Colonic mucosa (tissue), 4 donors: ENCODE measurements at places on chromosomes 1 and 21.

DNA sequence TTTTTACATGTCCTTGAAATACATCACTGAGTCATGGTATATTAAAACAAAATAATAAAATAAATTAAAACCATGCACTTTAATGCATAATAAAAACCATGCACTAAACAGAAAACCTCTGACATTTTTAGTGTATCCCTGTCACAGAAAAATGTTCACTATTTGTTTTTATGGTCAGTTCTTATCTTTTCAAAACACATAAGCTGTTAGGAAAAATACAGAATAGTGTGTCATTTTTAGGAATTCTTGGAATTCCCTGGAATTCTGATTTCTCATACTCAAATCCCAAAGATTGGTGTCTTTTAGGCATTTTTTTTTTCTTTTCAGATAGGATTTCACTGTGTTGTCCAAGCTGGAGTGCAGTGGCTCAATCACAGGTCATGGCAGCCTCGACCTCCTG, 25.1 kb upstream of the TINAGL1 start:
- no peak overlapping the region for H3K4me3 ChIP-seq
- H3K27me3 ChIP-seq: no peaks in the 10 kb centered on the region
- H3K36me3 ChIP-seq: no peaks in the 10 kb centered on the region
- no peak for DNase-seq

DNA sequence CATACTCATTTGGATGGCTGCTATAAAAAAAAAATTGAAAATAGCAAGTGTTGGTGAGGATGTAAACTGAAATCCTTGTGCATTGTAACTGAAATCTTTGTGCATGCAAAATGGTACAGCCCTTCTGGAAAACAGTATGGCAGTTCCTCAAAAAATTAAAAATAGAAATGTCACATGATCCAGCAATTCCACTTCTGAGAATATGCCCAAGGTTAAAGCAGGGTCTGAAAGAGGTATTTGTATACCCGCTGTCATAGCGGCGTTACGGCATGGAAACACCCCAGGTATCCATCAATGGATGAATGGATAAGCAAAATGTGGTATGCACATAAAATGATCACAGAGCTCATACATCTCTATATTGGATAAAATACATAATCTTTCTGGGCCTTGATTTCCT, 116.7 kb downstream of the RUSC1 start:
- DNase-seq: no peak
- no peaks in the 10 kb centered on the region for H3K4me1 ChIP-seq
- H3K27me3 ChIP-seq: no peaks in the 10 kb centered on the region
- H3K27ac ChIP-seq: no peak overlapping the region
- H3K36me3 ChIP-seq: no peaks in the 10 kb centered on the region
- no peak overlapping the region for H3K4me3 ChIP-seq

- H3K36me3 ChIP-seq: no peaks in the 10 kb centered on the region
- H3K27me3 ChIP-seq: no peaks in the 10 kb centered on the region
- H3K4me3 ChIP-seq: no peak overlapping the region
- peak overlapping the region; percentile 74 for H3K27ac ChIP-seq
- H3K4me1 ChIP-seq: no peaks in the 10 kb centered on the region
Measured at GRCh38 chr1:112549590-112549989, 40.8 kb downstream of the WNT2B start.

DNA sequence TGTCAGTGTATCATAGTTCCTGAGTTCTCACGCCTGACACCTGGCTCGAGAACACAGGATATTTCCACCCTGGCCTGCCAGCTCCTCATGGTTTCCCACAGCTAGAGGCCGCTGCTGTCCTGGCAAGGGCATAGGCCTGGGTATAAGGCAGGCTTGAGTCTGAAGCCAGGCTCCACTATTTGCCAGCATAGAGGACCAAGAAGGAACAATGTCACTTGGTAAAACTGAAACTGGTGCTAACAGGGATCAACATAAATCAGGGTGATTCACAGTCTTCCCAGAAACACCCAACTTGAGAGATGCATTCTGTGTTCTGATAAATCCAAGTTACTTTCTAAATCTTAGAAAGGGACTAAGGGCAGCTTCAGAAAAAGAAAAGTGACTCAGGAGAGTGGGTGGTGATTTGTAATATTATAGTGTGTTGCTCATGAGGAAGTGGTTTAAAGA, 6.9 kb upstream of the S100A2 start:
- peak; percentile 92 for DNase-seq
- H3K27ac ChIP-seq: peak overlapping the region; percentile 23
- peaks cover 7% of the 10 kb centered on the region for H3K4me1 ChIP-seq
- no peaks in the 10 kb centered on the region for H3K36me3 ChIP-seq
- H3K27me3 ChIP-seq: no peaks in the 10 kb centered on the region

DNA sequence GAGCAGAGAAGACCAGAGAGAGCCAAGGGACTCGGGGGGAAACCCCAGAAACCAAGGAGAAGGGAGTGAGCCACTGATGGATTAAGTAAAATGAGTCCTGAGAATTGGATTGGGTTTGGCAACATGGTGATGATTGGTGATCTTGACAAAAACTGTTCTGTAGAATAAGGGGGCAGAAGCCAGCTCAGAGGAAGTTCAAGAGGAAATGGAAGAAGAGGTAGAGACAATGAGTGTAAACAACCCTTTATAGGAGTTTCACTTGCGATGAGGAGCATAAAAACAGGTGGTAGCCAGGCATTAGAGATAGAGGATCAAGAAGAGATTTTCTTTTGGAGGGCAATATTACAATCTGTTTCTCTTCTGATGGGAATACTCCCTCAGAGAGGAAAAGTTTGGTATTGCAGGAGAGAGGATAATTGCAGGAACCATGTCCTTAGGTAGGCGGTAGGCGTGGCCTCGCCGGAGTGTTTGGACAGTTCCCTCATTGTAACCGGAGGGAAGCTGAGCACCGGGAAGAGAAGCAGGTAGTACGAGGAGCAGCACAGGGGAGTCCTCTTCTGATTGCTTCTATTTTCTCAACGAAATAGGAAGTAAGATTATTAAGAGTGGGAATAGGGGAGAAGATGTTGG, 68.4 kb upstream of the TENT5C start:
- no peaks in the 10 kb centered on the region for H3K36me3 ChIP-seq
- no peaks in the 10 kb centered on the region for H3K27me3 ChIP-seq
- no peaks in the 10 kb centered on the region for H3K4me1 ChIP-seq
- no peak overlapping the region for H3K4me3 ChIP-seq

DNA sequence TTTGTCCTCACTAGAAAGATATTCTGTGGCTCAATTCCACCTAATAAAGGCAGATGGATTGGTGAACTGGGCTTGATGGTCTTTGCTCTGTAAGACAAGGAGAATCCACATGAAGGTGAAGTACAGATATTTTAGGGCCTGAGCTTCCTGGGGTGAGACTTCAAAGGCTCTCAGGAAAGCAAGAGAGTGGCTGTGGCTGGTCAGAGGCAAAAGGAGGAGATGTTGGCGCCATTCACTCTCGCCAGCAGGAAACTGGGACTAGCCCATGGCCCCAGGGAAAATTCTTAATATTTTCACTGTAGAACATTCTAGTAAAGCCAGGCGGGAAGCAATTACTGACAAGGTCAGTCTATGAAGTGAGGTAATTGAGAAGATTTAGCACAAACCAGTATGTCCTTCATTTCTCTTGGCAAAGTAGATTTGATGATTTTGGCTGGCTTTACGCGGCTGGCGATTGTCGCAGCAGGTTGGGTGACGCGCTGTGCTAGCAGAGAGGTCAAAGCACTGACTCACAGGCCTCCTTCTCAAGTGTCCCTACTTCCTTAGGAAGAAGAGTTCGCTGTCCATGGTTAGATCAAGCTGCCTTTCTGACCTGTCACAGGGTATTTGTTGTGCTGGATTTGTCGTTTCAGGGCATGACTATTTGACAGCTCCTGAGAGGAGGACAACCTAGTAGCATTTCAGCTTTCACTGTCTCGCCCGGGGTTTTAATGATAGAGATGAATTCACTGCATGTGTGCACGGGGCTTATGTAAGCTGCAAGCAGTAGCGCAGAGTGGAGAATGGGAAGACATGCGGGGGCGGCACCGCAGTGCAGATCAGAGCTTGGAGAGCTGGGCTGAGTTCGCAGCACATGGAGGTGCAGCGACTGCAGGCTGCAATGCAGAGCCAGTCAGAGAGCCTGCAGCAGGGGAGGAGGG, 32.7 kb downstream of the XCL1 start:
- H3K4me3 ChIP-seq: no peak overlapping the region
- no peaks in the 10 kb centered on the region for H3K27me3 ChIP-seq
- no peaks in the 10 kb centered on the region for H3K36me3 ChIP-seq

DNA sequence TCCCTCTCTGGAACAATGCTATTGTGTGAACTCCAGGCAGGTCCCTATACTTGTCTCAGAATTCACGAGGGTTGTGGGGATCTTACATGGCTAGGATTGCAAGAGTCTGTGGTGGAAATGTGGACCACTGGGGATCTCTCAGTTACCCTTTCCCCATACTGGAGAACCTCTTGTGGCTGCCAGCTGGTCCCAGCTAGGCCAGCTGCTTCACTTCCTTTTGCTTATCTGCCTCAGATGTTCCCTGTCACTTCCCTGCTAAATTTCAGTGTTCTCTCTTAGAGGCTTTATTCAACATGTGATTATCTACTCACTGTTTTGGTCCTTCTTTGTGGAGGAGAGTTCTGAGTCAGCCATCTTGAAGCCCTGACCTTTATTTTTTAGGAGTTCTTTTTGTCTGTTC, 75.9 kb upstream of the SAMD13 start:
- H3K27me3 ChIP-seq: no peaks in the 10 kb centered on the region
- no peaks in the 10 kb centered on the region for H3K36me3 ChIP-seq
- no peaks in the 10 kb centered on the region for H3K4me1 ChIP-seq
- DNase-seq: no peak

- no peaks in the 10 kb centered on the region for H3K36me3 ChIP-seq
- no peak for DNase-seq
- no peaks in the 10 kb centered on the region for H3K4me1 ChIP-seq
- H3K4me3 ChIP-seq: no peak overlapping the region
- peak overlapping the region; percentile 2 for H3K27ac ChIP-seq
Measured at GRCh38 chr1:61389926-61390845, 307.8 kb downstream of the NFIA start.

GRCh38 chr1:92833840-92834239, 2.0 kb downstream of the RPL5 start:
- no peak for DNase-seq
- peaks cover 10% of the 10 kb centered on the region for H3K4me1 ChIP-seq
- H3K27me3 ChIP-seq: no peaks in the 10 kb centered on the region
- no peak overlapping the region for H3K27ac ChIP-seq
- peak overlapping the region; percentile 83 for H3K4me3 ChIP-seq

DNA sequence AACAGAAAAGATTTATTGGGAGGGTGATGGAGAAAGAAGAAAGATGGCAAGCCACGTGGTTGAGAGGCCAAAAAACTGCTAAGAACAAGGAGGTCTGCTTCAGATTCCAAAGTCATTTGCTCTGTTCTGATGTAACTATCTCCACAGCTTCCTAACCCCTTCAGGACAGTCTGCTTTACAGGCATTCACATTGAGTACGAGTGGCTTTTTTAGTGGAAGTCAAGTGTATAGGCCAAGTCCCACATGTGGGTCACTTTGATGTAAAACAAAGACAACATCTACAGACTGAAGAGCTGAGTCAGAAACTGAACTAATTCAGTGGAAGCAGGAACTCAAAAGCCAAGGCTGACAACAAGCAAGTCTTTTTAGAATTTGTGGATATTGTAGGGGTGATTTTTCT, 128.7 kb upstream of the F3 start:
- H3K4me3 ChIP-seq: no peak overlapping the region
- no peak overlapping the region for H3K27ac ChIP-seq
- H3K36me3 ChIP-seq: no peaks in the 10 kb centered on the region
- no peaks in the 10 kb centered on the region for H3K27me3 ChIP-seq
- H3K4me1 ChIP-seq: no peaks in the 10 kb centered on the region
- DNase-seq: no peak

GRCh38 chr1:201363467-201363866, 14.0 kb downstream of the TNNT2 start:
- no peak overlapping the region for H3K27ac ChIP-seq
- no peak for DNase-seq
